Activated effector memory CD4-positive, alpha-beta T cell treated with anti-CD3 and anti-CD28 coated beads, Interleukin-2, amount 50 U/mL, for 16 hours (primary cell): ENCODE measurements at places on chromosomes 7 and 10.

DNA sequence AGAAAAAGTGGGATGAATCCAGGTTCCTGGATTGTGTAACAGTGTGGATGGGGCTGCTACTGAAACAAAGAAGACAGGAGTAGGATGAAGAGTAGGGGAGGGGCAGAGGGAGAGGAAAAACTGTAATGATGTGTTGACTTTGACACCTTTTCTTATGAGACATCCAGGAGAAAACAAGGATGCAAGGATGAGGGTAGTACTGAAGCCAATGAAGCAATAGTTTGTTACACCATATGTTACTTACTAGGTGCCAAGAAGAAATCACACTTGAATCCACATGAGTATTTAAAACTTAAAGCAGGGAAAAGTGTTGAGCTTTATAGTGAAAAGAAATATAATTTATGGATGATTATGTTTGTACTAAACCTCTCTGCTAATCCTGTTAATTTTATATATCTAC lies 420.6 kb downstream of the ARL4A start:
- DNase-seq: no peak

DNA sequence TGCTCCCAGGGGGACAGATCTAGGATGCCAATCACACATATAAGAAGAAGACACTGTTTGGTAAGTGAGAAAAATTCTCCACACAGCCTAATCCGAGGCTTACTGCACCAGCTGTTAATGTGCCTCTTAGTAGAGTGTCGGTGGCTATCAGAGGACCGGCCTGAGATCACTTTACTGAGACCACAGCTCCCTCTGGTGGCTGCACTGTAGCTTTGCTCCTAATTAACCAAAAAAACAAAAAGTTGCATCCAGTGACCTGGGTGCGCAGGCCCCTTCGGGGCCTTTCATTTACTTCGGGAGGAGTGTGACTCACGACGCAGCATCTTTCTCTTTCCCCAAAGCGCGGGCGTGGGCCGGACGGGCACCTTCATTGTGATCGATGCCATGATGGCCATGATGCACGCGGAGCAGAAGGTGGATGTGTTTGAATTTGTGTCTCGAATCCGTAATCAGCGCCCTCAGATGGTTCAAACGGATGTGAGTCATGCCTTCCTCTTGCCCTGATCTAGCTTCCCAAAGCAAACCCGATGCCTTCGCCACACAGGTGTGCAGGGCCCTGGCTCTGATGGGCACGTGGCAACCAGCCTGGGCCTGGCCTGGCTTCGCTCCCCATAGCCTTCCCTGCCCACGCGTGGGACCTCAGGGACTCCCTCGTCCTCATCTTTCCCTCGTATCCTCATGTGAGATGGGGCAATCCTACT lies 56.7 kb downstream of the MKI67 start:
- peak; percentile 92 for DNase-seq

DNA sequence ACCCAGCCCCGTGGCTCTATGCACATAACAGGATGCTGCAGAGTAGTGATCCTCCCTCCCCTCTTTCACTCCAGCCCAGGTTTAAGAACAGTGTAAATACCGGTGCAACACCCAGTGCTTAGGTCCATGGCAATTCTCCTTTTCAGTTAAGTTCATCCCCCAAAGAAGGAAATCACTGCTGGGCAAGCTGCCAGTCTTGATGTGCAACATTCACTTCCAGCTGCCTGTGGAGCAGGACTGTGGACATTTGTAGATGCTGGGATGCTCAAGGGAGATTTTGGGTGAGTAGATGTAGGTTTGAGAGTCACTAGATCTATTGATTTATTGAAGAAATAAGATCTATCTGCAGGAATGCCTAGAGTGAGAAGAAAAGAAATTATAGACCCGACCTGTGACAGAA lies 294.3 kb upstream of the KIAA1217 start:
- DNase-seq: no peak

GRCh38 chr7:6409944-6410693 lies 37.6 kb downstream of the DAGLB start:
- no peak for DNase-seq

DNA sequence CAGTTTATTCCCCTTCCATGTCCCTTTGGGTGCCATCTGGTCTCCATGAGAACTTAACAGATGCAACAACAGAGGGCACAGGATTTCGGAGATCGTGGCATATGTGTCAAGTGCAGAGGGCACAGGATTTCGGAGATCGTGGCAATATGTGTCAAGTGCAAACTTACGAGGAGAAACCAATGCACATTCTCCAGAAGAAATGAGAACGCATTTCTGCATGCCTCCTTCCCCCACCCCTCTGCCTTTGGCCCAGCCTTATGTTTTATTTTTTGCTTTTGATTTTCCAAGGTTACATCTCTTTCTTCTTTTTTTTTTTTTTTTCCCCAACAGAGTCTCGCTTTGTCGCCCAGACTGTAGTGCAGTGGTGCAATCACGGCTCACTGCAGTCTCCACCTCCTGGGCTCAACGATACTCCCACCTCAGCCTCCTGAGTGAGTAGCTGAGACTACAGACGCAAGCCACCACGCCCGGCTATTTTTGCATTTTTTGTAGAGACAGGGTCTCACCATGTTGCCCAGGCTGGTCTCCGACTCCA lies 586 bp upstream of the ANKRD26 start:
- peak; percentile 72 for DNase-seq

GRCh38 chr10:98267894-98268693 lies at the start of gene LOXL4:
TSS of gene LOXL4 (minus strand) at chr10:98268194. CDS start at chr10:98263019, 5,175 bp downstream.
- DNase-seq: no peak

DNA sequence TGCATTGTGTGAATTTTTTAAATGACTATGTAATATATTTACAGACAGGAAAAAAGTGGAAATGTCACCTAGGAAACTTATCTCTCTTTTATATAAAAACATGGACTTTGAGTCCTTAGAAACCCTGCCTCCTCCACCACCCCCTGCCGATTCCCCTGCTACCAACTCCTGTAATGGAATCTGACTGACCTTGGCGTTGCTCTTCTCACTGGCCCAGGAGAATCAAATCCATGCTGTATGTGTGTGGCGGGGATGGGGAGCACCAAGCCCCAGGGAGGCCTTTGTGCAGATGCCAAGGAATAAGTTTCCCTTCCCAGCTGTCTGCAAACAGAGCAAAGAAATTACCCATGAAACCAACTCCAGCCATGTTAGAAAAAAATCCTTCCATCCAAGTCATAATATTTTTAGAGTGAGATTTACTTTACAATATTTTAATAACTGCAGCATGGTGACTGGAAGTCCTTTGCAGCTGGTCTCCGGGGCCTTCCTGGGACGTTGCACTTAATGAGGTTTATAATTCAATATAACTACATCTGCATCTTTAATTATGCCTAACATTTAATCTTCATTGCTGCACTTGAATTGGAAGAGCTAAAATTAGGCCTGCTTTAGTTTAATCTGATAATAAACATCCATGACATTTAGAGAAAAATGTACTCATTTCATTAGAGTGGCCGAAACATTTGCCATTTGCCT lies 111.4 kb upstream of the CACUL1 start:
- DNase-seq: no peak

DNA sequence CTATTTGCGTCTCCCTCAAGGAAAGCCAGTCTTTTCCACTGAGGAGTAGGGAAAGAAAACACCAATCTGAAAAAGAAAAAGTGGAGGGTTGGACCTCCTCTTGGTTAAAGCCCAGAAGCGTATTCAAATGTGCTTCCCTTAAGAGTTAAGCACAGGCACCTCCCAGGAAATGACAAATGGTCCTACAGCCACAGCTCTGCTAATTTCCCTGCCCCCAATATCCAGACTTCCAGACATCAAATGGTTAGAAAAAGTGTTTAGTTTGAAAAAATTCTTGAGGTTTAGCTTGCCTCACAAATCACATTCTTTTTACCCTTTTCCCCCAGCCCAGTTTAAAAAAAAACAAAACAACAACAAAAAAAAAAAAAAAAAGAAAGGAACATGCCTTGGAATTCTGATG lies 19.0 kb upstream of the COL1A2 start:
- no peak for DNase-seq

GRCh38 chr7:56081626-56082340 lies 11.0 kb downstream of the PHKG1 start:
- no peak for DNase-seq

DNA sequence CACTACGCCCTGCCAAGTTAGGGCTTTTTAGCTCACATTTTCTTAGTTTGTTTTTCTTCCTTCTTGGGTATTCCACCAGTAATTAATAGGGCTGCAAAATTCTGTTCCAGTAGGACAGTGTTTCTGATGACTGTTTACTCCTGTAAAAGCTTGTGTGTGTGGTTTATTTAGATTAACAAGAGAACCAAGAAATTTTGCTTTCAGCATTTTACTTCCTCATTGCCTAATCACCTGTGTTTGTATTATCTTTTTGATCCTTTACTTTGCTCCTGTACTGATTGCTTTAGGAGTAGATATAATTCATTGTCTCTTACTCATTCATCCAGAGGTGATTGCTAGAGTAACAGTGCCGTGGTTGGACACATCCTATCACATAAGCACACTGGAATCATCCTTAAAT lies 27.7 kb downstream of the TDRD1 start:
- DNase-seq: no peak

DNA sequence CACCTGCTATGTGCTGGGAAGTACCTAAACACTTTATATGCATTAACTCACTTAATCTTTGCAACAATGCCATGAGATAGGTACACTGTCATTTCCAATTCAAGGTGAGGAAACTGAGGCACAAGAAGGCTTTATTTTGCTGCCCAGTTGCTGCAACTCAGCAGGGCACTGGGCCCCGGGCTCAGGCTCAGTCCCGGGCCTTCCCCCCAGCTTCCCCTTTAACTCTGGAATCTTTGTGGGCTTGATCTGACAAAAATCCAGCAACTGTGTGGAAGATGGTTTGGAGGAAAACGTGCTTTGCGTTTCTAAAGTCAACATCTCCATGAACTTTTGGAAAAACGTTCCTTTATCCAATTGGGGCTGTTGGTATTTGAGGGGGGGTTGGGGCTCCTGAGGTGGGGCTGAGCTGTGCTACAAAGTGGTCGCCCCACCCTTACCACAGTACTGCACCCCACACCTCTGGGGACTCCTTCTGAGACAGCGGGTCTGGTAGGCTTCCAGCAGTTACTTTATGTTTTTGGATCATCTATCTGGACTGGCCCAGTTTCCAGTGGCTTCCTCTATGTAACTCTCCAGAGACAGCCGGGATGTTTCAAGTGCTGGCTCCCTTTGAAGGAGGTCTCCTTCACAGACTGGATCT lies 40.5 kb upstream of the CAMK1D start:
- DNase-seq: no peak

DNA sequence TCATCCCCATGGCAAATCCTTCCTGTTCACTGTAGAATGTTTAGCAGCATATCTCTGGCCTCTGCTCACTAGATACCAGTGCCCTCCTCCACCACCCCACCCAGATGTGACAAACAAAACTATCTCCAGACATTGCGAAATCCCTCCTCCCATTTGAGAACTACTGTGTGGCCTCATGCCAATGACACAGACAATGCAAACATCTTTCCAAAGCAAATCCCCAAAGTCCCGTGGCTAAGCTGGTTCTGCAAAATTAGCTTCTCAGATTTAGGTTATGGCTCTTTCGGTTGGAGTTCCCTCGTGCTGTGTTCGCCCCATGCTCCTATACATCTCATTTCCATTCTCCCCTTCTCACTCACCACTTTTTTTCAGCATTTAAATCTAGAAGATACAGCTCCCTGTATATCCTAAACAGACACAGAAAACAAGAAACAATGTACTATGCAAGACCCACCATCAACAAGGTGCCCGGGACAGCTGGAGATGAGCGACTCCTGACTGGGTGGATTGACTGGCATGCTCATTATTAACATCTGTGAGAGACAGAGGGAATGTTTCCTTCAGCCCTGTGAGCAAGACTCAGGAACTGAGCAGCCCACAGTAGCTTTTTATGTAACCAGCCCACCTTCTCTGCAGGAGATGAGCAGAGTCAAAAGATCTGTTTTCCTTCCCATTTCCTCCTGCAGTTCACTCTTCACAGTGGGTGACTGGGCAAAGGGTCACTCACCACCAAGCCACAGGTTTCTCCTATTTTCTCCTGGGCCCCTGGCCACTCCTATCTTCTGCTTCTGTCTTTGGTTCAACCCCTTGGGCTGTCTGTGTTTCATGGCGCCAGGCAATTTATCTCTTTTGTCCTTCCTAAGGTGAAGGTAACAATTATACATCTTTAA lies 225.7 kb upstream of the AOAH start:
- DNase-seq: no peak

- no peak for DNase-seq
Observed at GRCh38 chr10:22391600-22391999, 46.3 kb downstream of the SPAG6 start.

DNA sequence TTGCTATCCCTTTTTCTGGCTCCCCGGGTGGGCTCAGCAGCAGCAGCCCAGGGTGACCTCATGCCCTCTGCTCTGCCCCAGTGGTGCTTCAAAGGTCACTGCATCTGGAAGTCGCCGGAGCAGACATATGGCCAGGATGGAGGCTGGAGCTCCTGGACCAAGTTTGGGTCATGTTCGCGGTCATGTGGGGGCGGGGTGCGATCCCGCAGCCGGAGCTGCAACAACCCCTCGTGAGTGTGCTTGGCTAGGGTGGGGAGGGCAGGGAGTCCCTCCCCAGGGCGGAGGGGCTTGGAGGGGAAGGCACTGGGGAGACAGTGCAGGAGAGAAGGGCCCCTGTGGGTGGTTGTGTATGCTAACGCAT lies 46.4 kb downstream of the TBATA start:
- no peak for DNase-seq

DNA sequence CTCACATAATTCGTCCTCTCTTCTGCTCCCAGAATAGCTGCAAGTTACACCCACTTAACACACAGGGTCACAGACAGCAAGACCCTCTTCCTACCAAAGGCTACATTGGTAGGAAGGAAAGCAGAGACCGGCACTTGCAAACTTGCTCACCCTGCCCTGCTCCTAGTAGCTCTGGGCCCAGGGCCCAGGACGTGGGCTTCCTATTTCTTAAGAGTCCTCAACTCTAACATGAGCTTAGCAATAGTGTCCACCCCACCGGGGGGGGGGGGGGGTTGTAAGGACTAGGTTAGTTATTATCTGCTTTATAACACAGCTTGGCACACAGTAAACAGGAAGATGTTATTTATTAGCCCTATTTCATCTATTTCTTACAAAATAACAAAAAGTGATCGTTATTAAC lies 106.6 kb downstream of the GRB10 start:
- no peak for DNase-seq

- DNase-seq: no peak
Observed at GRCh38 chr10:84432891-84433290, 104.5 kb downstream of the CCSER2 start.

DNA sequence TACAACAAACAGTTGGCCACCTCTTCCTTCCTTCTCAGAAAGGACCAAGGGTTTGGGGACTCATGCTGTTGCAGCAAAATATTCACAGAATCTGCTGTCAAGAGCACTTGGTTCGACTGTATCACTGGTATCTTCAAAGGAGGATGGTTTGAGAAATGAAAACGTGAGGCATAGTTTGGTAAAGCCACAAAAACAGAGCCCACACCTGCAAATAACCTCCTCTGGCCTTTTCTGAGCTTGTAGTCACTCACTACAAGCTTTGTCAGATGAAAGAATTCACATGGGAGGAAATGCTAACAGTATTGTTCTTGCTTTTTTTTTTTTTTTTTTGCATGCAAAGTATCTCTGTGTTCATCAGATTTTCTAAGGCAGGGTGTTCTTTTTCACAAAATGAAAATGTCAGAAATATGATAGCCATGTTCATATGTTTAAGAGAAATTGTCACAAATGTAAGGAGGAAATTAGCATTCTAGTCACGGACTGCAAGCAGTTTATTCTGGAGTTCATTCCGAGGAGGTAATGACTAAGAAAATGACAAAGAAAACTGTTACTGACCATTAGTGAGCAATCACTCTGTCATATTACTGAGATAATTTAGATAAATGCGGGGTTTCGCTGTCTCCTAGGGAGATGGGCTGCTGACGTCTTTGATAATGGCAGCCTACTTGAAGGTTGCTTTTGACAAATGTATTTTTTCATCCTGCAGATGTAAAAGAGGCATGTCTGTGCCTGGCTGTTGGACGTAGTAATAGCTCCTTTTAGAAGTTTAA lies 117.8 kb upstream of the MYO3A start:
- DNase-seq: no peak
